ENCODE measurements at places on chromosomes 11 and 22. TPM values are rescaled to one million over a fixed set of nuclear protein-coding genes. Genes with fewer than 3 reads are reported as not detected.

Gene DCDC1
- total RNA-seq = 0.27 TPM

Gene CSNK2A3
- 5.4 TPM for total RNA-seq

DNA sequence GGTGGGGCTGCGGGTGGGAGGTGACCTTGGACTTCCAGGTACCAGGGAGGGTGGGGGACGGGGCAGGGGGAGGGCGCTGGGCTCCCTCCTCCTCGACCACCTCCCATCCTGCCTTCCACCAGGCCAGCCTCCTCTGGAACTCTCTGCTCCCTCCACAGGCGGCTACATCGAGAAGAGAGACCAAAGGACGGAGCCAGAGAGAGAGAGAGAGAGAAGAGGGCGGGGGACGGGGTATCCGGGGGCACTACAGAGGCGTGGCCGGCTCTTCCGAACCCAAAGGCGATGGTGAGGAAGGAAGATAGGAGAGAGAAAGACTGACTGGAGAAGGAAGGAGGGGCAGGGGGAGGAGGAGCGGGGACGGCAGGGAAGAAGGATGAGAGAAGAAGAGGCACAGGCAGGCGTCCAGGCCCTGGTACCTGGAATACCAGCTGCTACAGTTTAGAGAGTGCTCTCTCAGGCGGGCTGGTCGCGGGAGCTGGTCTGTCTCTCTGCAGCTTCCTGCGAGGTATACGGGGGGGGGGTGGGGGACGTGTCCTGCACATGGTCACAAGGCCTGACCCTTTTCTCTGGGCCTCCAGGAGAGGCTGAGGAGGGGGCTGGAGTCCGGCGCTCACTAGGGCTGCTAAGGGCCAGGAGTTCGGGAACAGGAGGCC lies 38.0 kb downstream of the IGSF9B start:
- DNase-seq = no peak

Gene NR1H3
- total RNA-seq = 36.5 TPM

DNA sequence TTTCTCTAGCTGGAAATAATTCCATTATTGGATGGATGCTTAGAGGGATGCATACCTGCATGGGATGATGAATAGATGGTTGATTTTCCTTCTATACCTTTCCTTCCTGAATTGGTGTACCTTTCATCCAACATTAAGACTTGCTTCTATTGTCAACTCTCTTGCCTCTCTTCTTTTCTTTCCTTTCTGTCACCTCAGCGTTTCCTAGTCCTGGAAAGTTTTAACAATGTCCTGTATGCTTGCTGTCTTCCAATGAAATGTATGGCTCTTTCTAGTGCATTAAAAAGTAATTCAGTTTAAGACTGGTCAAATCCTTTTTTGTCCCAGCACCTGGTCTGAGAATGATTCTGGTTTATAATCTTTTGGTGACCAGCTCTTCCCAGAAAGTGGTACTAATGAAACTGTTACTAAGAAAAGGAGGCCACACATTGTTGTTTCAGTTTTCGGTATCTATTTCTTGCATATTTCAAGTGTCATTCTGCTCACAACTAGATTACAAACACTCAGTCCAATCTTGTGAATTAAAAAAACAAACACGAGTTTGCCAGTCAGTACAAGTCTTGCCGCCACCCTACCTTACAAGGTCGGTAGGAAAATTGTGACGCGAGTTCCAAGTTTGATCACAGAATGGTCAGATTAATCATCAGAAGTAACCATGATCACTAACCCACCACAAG lies 8.0 kb downstream of the POU2AF1 start:
- no peak for DNase-seq

- DNase-seq = peak; percentile 63
These were observed 104.5 kb upstream of the RAG2 start for GRCh38 chr11:36702330-36703054.

- no peak for DNase-seq
These were observed 74.2 kb downstream of the KCNQ1 start for GRCh38 chr11:2518983-2519340.

- DNase-seq = no peak
These were observed 13.5 kb upstream of the UPB1 start for GRCh38 chr22:24481641-24482040.

- no peak for DNase-seq
These were observed 28.1 kb downstream of the ME3 start for GRCh38 chr11:86644291-86644690.

Gene HTR3B
- total RNA-seq = 1.7 TPM

- no peak for DNase-seq
These were observed 41.8 kb upstream of the ACCSL start for GRCh38 chr11:44005956-44006355.

GRCh38 chr11:8610532-8611116 lies 16.6 kb upstream of the STK33 start:
- DNase-seq = no peak

Gene TPH1
- total RNA-seq = 0.53 TPM

GRCh38 chr11:115188898-115189278 lies 315.3 kb downstream of the CADM1 start:
- DNase-seq = no peak

DNA sequence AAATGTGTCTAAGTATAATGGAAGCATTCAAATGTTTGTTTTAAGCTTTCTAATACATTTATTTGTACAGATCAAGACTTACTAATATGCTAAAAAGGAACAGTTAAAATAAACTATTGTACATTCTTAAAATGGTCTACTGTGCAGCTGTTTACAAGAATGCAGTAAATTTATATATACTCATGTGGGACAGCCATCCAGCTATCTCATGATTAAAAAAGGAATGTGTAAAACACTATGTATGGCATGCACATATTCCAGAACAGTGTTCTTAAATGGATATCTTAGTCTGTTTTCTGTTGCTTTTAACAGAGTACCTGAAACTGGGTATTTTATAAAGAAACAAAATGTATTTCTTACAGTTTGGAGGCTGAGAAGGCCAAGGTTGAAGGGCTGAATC lies 30.2 kb upstream of the CSTF3 start:
- no peak for DNase-seq

Gene OR4X1
- not detected for total RNA-seq

- DNase-seq = no peak
These were observed 229.1 kb upstream of the C11orf87 start for GRCh38 chr11:109192864-109193263.

GRCh38 chr11:116835042-116835772 lies 2.2 kb downstream of the APOA1 start:
- DNase-seq = no peak

- no peak for DNase-seq
These were observed 25.4 kb downstream of the TAF1D start for GRCh38 chr11:93715797-93716396.

GRCh38 chr11:93368022-93368421 lies 37.5 kb downstream of the DEUP1 start:
- DNase-seq = no peak

Gene HINFP
- total RNA-seq = 13.3 TPM

- DNase-seq = no peak
These were observed at the start of gene TNNI2 for GRCh38 chr11:1838426-1839144. Gene TNNI2, plus strand, starts transcription at chr11:1838981. Its CDS starts 716 bp downstream, at chr11:1839697.

Gene MAJIN
- total RNA-seq = not detected

- DNase-seq = no peak
These were observed 1.2 kb downstream of the TSPAN32 start for GRCh38 chr11:2302896-2303626.

Gene PPFIBP2
- 15.8 TPM for total RNA-seq

DNA sequence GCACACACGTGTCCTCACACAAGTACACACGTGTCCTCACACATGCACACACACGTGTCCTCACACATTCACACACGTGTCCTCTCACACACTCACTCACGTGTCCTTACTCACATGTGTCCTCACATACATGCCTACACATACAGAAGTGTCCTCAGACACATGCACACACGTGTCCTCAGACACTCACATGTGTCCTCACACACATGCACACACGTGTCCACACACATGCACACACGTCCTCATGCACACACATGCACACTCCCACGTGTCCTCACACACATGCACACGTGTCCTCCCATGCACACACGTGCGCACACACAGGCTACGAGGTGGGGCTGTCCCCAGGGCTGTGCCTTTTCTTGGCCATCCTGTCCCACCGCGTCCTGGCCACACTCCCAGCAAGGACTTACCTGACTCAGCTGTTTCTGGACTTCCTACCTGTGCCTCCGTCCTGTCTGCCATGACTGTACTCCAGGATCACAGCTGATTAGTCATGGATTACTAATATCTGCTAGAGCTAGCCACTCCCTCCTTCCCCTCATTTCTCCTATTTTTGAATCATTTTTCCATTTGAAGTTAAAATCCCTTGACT lies 990.2 kb downstream of the BRD1 start:
- no peak for DNase-seq

Gene C11orf21
- not detected for total RNA-seq
